NCI-H187 (cell line): ENCODE measurements at places on chromosomes 5 and 9.

DNA sequence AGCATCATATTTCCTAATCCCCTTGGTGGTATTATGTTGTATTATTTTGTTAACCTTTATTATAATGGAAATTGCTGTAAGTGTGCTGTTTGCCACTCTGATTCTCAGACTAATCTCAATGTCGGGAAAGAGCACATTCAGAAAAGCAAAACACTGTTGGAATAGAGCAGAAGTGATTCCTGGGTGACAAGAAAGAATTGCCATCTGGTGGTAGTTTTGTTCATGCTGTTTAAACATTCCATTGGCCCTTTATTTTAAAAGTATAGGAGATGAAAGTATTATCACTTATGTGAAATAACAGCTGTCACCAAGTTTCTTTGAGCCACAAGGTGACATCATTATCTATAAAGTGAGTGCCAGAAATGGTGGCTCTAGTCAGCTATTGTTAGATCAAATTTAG lies 301.3 kb upstream of the SGCD start:
- no peak for DNase-seq

GRCh38 chr9:2424619-2425033 lies 197.0 kb upstream of the VLDLR start:
- no peak for DNase-seq

DNA sequence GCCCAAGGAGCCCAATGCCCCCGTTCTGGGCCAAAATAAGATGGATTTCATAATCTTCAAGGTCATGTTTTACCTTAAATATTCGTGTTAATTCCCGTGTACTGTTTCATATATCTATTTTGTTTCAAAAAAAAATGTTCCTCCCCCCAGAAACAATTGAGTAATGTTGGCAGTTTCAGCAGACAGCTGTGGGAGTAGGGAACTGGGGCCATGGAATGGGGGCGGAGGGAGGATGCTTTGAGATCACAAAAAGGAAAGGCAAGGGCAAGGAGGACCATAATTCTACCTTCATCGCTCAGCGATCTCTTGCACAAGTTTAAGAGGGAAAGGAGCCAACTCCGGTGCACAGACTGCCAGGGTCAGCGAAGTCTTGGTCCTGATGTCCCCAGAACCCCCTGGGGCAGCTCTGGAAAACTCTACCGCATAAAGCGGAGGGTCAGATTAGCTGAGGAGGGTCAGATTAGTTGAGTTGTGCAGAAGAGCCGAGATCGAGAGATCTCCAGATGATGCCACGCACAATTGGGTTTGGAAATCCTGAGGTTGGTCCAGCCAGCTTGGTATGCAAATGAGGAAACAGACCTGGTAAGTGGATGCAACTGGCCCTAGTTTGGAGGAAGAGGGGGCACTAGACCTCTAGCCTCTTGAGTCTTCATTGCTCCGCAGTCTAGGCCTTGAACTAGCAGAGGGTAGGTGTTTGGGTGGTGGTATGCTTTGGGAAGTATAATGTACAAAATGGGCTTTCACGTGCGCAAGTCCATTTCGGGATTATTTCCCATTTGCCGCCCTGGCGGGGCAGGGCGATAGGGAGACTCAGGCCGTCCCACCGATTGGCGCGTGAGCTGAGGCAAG lies 24.0 kb downstream of the CDKN2A start:
- no peak for DNase-seq

DNA sequence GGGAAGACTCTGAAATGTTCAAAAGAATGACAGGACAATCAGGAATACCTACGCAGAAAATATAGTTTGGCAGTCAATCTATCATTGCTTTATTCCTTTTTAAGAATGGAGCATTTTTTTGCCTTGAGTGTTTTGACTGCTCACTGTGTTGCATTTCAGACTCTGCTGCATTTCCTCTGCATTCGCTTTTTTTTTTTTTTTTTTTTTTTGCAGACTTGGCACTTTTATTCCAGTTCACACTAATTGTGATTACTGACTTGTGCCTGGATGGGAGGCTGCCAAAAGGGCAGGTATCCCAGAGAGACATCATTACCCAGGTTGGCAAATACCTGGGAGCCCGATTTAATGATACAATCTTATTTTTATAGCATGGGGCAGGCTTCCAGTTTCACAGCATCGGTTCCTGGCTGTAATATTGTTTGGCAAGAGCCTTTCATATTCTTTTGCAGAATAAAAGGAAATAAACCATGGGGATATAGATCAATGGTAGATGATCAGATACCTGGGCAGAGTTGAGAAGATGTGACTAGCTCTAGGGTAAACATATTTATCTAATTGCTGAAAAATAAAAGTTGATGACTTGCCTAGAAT lies 1132.6 kb downstream of the MAT2B start:
- no peak for DNase-seq

- no peak for DNase-seq
Observed at GRCh38 chr5:139481122-139481533, 1.4 kb downstream of the STING1 start.

DNA sequence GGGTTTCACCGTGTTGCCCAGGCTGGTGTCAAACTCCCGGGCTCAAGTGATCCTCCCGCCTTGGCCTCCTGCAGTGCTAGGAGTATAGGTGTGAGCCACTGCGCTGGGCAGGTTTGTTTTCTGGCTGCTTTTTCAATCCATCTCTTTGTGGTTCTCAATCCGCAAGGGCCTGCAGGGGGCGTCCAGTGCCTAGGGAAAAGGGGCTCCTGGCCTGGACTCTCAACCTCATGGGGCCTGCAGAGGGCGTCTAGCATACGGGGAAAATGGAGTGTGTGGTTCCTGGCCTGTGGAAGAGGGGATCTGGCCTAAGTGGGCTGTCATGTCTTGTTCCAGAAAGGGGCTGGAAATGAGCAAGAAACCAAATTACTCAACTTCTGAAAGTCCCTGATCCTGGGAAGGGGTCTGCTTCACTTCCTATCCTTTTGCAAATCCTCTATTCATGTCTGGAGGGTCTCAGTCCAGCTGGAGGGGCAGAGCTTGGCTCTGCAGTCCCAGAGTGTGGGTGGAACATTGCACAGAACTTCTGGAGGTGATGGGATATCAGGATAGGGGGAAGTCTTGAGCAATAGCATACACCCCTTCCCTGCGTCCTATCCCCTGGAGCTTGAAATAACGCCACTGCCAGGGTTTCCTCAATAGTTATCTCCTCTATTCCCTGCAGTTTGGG lies 12.7 kb upstream of the CCL27 start:
- DNase-seq = no peak

DNA sequence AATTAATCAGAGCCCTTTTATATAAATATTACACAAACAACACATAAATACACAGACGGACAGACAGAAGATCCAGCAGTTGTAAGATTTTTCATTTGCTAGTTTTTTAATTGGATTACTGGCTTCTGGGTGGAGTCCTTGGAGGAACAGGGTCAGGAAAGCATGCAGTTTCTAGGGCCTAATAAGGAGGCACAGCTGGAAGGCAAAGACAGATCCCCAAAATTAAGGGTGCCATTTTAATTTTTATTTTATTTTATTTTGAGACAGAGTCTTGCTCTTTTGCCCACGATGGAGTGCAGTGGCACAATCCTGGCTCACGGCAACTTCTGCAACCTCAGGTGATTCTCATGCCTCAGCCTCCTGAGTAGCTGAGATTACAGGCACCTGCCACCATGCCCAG lies 49.5 kb downstream of the PTGS1 start:
- no peak for DNase-seq

- no peak for DNase-seq
Observed at GRCh38 chr5:64158827-64159226, 6.8 kb upstream of the RNF180 start.

GRCh38 chr9:115910959-115911358 lies 242.6 kb upstream of the PAPPA start:
- no peak for DNase-seq

- no peak for DNase-seq
Observed at GRCh38 chr9:82152181-82152580, 163.6 kb downstream of the SPATA31D1 start.
